Activated naive CD4-positive, alpha-beta T cell (primary cell): ENCODE measurements at places on chromosomes 5 and 9.

- DNase-seq: no peak
Measured at GRCh38 chr9:92709954-92710353, 40.0 kb upstream of the IPPK start.

DNA sequence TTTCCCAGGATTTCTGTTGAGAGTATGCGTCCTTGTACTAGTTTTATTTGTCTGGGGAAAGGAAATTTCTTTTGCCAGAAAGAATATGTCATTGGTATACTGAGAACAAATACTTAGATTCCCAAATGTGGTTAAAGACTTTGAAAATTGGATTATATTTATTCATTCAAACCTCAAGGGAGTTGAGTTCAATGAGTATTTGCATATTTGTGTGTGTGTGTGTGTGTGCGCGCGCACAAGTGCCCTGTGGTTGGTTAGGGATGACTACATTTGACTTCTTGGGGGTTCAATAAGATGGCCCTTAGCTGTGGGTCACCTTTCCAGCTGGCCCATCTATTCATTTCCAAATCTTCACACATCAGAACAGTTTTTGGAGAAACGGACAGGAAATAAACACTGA is 4.9 kb downstream of the RXFP3 start:
- DNase-seq: no peak

DNA sequence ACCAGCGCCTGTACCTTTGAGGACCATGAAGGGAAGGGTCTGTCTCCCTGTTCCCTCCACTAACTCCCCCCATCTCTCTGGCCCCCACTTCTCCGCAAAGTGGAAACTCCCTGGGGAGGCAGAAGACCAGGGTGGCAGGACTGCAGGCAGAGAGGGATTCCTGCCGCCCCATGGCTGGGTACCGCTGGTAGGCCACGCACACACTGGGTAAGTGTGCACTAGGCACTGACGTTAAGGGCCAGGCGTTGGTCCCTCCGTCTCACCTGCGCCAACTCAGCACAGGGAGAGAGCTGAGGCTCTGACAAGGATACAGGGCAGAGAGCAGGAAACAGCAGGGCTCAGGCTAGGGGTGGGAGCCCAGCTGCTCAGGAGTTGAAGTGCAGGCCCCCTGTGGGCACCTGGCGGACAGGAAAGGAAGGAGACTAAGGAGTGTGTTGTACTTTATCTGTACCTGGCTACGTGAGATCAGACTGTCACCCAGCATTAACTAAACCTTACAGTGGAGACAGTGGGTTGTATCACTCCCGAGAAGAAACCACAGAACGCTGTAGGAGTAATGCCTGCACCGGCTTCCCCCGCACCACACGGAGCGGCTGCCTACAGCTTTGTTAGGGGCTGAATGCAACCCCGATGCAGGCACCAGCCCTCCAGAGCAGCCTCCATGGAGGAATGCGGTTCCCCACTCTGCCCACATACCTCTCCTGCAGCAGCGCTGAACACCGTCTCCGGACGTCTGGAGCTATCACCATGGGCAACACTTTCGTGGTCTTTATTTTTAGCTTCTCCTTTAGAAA is 34.2 kb upstream of the CLPTM1L start:
- DNase-seq: no peak

- DNase-seq: no peak
Measured at GRCh38 chr5:150021491-150022157, 21.1 kb downstream of the HMGXB3 start.

- peak; percentile 2 for DNase-seq
Measured at GRCh38 chr5:82349652-82350051, 71.5 kb upstream of the RPS23 start.

GRCh38 chr5:138792195-138792790 is 39.1 kb downstream of the CTNNA1 start:
- DNase-seq: no peak

- no peak for DNase-seq
Measured at GRCh38 chr9:108182950-108183381, 672.8 kb downstream of the ACTL7B start.

DNA sequence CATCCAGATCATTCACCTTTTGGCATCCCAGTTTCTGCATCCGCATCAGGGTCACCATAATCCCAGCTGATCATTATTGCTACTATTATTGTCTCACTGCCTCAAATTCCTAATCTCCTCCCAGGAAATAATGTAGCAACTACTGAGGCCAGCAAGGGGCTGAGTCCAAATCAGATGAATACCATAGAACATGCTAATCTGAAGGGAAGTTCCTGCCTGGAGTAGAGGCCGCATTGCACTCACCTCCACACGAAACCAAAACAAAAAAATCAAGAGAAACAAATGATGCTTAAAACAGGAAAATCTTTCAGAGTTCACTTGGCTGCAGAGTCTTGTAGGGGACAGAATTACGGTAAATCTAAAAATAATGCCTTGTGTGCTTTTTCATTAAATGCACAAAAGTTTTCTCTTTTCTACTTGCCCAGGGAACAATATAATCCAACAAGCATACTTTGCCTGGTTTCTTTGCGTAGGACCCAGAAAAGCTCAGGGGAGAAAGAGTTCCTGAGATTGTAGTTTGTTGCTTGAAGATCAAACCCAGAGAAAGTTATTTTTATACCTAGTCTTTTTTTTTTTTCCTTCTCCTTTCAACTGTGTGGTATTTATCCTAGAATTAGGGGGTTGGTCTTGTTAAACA is 87.7 kb upstream of the KLF4 start:
- no peak for DNase-seq

DNA sequence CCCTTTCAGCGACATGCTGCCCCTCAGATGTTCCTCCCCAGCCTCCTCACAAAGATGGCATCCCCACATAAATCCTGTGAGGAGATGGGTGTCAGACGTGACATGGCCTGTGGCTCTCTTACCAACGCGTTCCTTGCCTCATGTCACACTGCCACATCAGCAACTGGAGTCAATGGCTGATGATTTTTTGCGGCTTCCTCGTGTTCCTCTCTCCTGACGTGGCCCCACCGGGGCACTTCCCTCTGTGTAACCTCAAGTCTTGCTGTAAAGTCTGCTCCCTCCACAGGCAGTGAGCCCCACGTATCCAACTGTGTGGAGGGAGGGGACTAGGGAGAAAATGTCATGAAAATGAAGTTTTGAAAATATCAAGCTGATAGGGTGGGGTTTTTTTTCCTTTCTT is 53.2 kb upstream of the SHISAL2B start:
- no peak for DNase-seq
